ENCODE measurements at places on chromosomes 7 and 10. TPM values are rescaled to one million over a fixed set of nuclear protein-coding genes. Genes with fewer than 3 reads are reported as not detected.

Gene URGCP
- total RNA-seq, result 30.0 TPM

Gene GPR26
- 0.55 TPM for total RNA-seq

Gene FOXP2
- total RNA-seq, result 0.14 TPM

Gene SH2D4B
- total RNA-seq, result not detected

Gene SFTPA1
- not detected for total RNA-seq

Gene LRRC27
- 8.1 TPM for total RNA-seq

Gene PRSS37
- not detected for total RNA-seq

Gene H2BK1
- not detected for total RNA-seq

Gene VPS37D
- 12.2 TPM for total RNA-seq

Gene ZNF736
- 9.3 TPM for total RNA-seq

Gene GDF10
- not detected for total RNA-seq

Gene IKZF1
- 1.3 TPM for total RNA-seq

Gene UTF1
- total RNA-seq, result not detected

Gene ZNF775
- 8.0 TPM for total RNA-seq

Gene GPC2
- total RNA-seq, result 13.6 TPM

Gene OR13A1
- not detected for total RNA-seq

Gene ZNF853
- total RNA-seq, result 25.7 TPM

Gene KLF14
- total RNA-seq, result not detected

Gene FFAR4
- not detected for total RNA-seq

Gene PLCE1
- 0.55 TPM for total RNA-seq

Gene TSPAN13
- 16.7 TPM for total RNA-seq

Gene PLXNA4
- total RNA-seq, result 0.14 TPM

Gene CALHM3
- total RNA-seq, result not detected

Gene MTPN
- total RNA-seq, result 124 TPM

Gene NODAL
- 0.08 TPM for total RNA-seq

Gene FAM180A
- not detected for total RNA-seq

Gene GRID2IP
- total RNA-seq, result not detected

Gene WDR86
- 19.6 TPM for total RNA-seq

Gene PIP
- total RNA-seq, result not detected

Measured in kidney epithelial cell (primary cell).